ENCODE measurements at places on chromosomes 7 and 10.

GRCh38 chr7:130500910-130501309 is 9.0 kb downstream of the MEST start:
- DNase-seq, result no peak

DNA sequence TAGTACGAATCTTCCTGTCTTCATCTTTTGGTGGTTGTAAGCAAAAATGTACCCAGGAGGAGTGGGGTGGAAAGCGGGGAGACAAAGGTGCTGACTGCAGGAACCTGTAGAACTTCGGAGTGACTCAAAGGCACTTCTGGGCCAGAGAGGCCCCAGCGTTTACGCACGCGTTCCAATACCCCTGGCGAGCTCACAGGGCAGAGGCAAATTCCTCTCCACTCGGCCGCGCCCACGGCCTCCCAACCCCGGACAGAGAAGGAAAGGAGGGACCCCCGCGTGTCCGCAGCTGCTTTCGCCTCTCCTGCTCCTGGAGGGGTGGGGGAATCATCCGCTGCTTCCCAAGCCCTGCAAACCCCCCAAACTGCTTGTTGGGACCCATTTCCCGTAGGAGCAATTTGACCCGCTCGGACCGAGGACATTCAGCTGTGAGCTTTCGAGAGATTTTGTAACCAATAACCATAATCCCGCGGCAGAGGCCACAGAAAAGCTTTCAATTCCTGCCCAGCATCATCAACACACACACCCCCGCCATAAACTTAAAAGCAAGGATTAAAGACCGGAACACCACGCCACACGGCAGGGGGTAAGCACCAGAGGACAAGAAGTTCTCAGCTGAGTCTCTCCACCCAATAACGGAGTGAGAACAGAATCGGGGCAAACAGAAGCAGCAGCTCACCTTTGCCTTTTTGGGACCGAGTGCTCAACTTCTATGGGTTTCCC is 2.3 kb downstream of the IGF2BP3 start:
- no peak for DNase-seq

- DNase-seq, result no peak
These were observed 1246.6 kb upstream of the LRRN3 start for GRCh38 chr7:109844362-109844761.

DNA sequence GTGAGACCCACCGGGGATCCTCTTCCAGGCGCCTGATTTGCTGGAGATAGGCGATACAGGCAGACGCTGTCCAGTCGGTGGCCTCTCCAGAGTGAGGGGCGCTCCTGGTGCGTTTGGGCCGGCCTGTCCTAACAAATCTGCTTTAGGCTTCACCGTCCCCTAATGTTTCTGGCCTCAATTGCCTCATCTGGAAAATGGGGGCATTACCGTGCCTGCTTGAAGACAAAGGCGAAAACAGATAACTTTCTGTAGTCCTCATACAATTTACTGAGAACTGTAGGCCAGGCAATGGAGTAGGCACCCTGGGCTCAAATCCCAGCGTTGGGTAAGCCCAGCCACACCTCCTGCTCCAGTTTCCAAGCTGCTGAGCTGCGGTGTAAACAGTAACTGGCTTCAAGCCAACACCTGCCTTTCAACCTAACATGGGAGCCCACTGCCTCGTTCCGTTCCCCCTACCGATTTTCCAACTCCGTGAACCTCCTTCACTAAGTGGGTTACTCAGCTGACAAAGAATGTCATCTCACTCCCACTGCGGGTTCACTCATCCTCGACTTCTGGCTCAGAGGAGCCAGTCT is 589 bp upstream of the ZFAND4 start:
- no peak for DNase-seq

DNA sequence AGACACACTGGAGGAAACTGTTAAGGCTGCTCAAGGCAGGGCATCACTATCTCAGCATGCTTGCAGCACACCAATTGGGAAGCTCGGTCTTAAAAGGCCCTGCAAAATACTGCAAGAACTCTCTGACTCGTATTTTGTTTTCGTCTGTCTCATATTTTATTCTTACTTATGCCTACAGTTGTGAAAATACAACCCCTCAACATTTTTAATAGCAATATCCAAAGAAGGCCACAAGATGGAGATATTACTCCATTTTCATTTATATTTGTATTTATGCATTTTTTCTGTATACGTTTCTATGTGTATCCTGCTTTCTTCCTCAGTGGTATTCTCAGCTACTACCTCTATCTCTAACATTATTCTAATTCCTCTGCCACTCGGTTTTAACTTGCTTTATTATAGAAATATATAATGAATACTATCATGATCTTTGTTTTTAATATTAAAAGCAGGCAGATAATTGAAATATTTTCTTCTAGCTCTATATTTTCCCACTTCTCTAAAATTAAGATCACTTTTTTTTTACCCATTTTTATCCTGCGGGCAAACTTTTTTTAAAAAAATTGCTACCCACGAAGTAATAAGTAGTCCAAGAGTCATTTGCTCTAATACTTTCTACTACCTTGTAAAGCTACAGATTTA is 10.0 kb downstream of the DNAJC1 start:
- DNase-seq, result no peak

DNA sequence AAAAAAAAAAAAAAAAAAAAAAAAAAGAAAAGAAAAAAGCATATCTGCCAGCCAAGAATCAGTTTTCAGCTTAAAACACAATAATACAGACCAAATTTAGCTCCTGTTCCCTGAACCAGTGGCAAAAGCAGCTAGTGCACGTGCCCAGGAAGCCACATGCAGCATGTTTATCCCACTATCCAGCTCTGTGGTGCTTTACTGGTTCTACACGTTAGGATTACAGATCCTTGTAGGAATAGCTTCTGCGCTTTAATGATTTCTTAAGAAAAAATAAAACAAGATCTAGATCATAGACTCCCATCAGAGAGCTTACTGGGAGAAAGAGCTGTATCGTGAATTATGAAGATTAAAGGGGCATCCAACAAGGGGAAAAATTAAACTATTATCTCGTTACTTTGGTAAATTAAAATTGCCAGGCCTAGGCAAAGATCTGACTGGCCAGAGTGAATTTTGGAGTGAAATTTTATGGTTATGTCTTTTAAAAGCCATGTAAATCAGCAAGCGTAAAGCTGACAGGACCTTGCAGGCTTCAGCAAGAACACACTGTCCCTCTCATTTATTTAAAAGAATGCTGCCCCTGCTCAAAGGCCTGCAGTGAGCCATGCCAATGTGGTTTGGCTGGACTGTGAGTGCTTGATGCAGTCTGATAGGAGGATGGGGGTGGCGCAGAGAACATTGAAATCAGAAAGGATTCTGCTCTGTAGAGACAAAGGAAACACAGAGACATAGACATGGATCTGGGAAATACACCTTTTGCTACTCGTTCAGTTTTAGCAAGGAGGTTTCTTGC is 177.3 kb upstream of the PHYHIPL start:
- DNase-seq, result no peak

DNA sequence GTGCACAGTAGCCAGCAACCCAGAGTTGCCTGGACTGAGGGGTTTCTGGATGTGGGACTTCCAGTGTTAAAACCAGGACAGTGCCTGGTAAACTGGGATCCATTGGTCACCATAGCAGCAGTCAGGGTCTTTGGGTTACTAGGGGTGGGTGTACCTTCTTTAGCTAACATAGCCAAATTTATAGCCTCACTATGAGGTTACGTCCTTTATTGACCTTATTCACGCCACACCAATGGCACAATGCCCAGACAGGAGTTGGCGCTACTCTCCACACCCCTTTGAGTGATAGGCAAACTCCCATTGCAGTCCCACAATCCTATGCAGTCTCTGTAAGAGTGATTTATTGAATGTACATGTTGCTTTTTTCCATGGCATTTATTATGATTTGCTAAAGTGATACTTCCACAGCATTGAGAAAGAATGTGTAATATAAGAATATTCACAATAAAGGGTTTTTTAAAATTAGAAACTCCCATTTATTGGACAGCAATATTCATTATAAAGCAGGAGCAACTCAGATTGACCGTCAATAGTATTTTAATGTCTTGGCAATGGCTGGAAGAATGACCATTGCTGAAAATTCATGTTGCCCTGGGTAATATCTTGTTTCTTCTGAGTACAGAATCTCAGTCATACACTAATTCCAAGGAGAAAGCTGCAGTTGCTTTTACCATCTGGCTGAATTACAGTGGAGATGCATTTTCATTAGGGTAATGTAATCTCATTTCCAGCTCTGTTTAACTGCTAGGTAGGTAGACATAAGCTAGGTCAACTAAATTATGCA is 26.1 kb downstream of the IFIT5 start:
- no peak for DNase-seq

GRCh38 chr7:15681631-15682030 is 4.9 kb downstream of the MEOX2 start:
- no peak for DNase-seq

GRCh38 chr7:45174328-45174610 is 16.7 kb downstream of the RAMP3 start:
- no peak for DNase-seq

DNA sequence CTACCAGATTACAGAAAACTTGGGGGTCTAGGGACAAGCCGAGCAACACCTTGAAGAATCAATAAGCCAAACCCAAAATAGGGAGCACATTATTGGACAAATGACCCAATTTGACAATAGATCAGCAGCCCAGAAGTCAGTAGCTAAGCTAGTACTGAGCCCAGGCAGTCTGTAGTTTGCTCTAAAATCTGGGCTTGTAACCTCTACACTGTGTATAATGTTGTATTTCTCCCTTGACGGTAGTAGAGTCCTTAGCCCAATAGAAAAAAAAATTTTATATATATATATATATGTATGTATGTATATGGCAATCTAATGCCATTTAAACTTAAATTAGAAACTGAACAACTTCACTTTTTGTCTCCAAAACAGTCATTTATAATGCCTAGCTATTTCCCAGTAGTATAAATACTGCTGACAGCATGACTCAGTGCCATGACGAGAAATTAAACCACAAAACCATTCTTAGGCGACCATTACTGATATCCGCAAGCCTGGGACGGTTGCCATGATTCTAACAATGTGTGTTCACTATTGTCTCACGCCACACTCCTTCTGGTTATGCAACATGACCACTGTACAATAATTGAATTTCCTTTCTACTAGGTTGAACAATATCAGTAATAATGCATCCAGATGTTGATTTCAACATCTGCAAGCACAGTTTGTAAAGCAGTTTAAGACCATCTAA is 110.5 kb downstream of the IPMK start:
- DNase-seq, result no peak

DNA sequence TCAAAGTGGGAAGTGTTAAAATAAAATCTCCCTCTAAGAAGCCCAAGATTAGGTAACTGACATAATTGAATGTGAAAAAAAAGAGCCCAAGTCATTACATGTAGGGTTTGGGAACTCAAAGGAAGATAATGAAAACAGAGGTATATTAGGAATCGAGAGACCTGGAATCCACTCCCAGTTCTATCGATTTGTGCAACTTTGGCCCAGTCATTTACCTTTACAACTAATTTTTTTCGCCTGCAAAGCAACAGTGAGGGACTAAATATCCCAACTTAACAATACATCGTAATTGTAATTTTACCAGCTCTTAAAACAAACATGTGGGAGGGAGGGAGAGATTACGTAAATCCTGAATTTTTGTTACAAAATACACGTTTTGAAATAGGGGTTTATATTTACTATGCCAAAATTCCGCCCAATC is 1.4 kb downstream of the MINDY3 start:
- no peak for DNase-seq

- DNase-seq, result no peak
These were observed 3.6 kb downstream of the VAX1 start for GRCh38 chr10:117134306-117135025.

DNA sequence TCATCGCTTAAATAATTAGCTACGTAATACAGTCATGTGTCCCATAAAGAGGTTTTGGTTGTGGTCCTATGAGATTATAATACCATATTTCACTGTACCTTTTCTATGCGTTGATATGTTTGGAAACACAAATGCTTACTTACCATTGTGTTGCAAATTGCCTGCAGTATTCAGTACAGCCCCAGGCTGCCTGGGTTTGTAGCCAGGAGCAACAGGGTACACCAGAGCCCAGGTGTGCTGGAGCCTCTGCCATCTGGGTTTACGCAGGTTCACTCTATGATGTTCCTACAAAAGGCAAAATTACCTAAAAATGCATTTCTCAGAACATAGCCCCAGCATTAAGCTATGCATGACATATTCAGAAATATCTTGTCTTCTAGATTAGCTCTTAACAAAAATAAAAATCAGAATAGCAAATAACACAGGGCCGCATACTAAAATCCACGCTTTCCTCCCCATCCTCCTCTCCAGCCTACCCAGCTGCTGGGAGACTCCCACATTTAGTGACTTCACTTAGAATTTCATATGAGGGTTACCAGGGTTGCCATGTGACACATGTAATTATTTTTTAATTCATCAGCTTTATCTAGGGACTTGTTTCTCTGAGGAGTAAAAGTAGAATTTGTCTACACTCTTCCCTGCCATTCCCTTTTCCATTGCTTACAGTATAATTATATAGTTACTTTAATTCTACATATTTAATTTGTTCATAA is 559.0 kb upstream of the ADARB2 start:
- DNase-seq, result no peak

GRCh38 chr7:82419200-82419599 is 24.4 kb downstream of the CACNA2D1 start:
- DNase-seq, result no peak

GRCh38 chr7:77989981-77990566 is 191.5 kb downstream of the PHTF2 start:
- DNase-seq, result no peak

- DNase-seq, result no peak
These were observed 46.7 kb downstream of the NOC3L start for GRCh38 chr10:94315975-94316464.

DNA sequence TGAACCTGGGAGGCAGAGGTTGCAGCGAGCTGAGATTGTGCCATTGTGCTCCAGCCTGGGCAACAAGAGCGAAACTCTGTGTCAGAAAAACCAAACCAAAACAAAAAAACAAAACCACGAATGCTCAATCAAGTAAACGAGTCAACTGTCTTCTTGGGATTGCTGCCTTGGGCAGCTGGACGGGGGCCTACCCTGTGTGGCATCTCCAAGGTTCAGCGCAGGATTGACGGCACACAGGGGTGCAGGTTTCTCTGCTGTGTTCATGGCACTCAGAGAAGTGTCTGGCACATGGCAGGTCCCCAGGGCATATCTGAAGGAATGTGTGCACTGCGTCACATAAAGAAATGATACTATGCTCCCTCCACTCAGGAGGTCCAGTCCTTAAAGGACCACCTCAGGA is 25.2 kb upstream of the CRYGN start:
- no peak for DNase-seq

DNA sequence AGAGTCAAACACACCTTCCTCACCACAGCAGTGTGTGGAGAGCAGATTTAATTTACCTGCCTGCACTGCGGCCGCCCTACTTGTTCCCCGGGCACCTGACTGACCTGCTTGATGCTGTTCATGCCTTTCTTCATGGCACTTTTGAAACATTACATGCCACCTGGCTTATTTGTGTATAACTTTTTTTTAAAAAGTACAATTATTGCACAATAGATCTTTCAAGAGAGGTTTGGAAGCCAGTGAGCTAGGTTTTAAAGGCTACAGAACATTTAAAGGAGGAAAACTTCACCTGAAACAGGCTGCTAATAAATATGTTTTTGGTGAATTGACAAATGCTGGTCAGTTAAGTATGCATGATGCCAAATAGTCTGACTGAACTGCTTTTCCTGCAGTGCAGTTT is 33.1 kb downstream of the SLC18A2 start:
- DNase-seq, result no peak

GRCh38 chr10:22589851-22590514 is 124.4 kb downstream of the PIP4K2A start:
- no peak for DNase-seq

All from 8988T (cell line).